ENCODE measurements at places on chromosomes 12 and 14. TPM values are rescaled to one million over a fixed set of nuclear protein-coding genes. Genes with fewer than 3 reads are reported as not detected.

DNA sequence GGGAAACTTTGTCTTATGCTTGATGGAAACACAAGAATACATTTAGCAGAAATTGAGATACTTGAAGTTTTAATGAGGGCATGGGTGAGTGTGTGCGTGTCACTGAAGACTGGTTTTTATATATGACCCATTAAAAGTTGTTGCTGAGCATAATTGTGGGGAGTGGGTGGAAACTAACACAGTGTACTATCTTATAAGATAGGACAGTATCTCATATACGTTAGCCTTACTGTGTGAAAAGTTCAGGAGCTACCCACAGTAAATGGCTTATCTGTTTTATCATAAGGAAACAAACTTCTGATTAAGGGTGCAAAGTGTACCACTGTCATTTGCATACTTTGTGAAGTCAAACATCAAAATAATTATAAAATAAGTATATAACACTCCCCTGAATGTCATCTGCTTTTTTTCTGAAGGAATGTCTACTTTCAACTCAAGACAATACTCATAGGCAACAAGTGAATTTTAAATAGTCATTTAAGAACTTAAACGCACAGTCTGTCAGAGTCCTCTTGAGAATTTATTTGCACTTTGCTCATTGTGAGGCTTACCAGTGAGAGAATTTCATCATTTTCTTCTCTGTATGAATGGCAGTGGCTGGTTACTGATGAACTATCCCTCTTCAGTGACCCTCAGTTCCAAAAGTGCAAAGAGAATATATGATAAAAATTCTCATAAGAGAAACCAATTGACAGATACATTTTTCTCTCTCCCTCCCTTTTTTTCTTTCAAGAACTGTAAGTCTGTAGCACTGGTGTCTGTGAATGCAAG, 4.2 kb downstream of the PDE3A start:
- H3K27ac ChIP-seq: no peak overlapping the region
- H3K4me3 ChIP-seq: no peak overlapping the region
- no peak for DNase-seq
- H3K36me3 ChIP-seq: no peaks in the 10 kb centered on the region

DNA sequence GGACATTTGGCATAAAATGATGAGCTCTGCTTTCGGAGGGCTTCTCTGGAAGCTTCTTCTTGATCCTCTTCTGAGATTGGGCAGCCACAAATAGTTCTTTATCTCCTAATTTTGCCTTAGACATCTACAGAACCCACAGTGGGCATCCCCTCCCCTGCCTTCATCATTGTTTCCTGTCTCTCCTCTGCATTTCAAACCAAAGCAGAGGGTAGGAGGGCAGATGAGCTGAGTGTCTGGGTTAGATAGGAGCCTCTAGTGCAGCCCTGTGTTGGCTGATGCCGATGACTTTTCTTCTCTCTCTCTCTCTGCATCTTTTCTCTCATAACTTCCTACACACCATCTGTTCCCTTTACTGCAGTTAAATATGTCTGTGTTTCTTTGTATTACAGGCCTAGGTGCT, 8.5 kb upstream of the IL26 start:
- no peaks in the 10 kb centered on the region for H3K27me3 ChIP-seq
- no peak overlapping the region for H3K4me3 ChIP-seq
- no peak overlapping the region for H3K27ac ChIP-seq
- no peaks in the 10 kb centered on the region for H3K36me3 ChIP-seq
- no peaks in the 10 kb centered on the region for H3K4me1 ChIP-seq
- no peak for DNase-seq

GRCh38 chr14:59356312-59356711, 108.9 kb downstream of the GPR135 start:
- no peak overlapping the region for H3K4me3 ChIP-seq
- H3K27ac ChIP-seq: no peak overlapping the region
- no peaks in the 10 kb centered on the region for H3K27me3 ChIP-seq
- no peak for DNase-seq
- peaks cover 2% of the 10 kb centered on the region for H3K4me1 ChIP-seq
- peaks cover 26% of the 10 kb centered on the region for H3K36me3 ChIP-seq

DNA sequence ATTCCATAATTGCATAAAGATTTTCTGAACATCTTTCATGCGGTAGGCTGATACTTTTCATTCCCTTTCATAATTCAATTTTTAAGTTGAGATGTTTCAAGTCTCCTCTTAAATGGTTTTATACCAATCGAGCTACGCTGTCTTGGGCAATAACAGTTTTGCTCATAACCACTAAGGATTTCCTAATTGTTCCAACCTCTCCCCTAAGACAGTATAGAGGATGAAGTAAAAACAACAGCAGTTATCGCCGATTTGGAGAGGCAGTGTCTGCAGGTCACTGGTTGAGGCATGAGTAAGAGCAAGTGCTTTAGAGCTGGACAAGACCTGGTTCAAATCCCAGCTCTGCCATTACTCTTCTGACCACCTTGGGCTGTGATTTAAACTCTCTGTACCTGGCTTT, 6.9 kb upstream of the MED13L start:
- no peak overlapping the region for H3K27ac ChIP-seq
- peaks cover 2% of the 10 kb centered on the region for H3K4me1 ChIP-seq
- H3K4me3 ChIP-seq: no peak overlapping the region

DNA sequence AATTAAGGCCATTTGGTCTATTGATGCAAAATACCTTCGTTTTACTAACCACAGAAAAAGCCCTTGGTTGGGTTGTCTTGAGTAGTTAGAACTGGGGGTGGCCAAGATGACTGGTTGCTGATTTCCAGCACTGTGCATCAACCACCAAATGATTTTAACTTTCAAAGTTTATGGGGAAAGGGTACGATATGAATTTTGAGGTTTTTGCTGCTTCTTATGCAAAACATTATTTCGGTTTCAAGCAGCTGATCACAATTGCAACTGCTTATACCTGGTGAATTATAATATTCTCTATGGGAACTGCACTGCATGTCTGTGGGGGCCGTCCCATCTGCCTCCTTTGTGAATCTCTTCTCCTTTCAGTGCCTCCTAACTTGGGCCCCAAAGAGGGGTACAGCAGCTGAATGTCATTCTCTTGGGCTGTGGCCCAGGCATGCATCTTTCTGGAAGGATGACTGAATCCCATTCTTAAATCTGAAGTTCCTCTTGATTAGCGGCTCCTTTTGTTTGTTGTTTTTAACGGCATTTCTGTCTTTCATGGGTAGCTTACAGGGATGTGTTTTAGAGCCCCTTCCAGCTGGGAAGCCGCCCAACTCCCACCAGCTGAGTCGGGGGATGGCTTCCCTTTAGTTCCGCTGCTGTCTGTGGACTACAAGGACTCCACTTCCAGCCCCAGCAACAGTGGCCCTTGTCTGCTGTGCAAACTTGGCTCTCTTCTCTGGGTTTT, 479.8 kb downstream of the ZFP36L1 start:
- no peaks in the 10 kb centered on the region for H3K27me3 ChIP-seq
- peak overlapping the region; percentile 53 for H3K27ac ChIP-seq
- H3K4me3 ChIP-seq: no peak overlapping the region
- no peaks in the 10 kb centered on the region for H3K36me3 ChIP-seq
- peak; percentile 81 for DNase-seq

GRCh38 chr12:19614601-19615383, 175.5 kb downstream of the AEBP2 start:
- H3K27ac ChIP-seq: no peak overlapping the region
- no peaks in the 10 kb centered on the region for H3K4me1 ChIP-seq
- no peak for DNase-seq
- H3K36me3 ChIP-seq: no peaks in the 10 kb centered on the region
- H3K4me3 ChIP-seq: no peak overlapping the region

DNA sequence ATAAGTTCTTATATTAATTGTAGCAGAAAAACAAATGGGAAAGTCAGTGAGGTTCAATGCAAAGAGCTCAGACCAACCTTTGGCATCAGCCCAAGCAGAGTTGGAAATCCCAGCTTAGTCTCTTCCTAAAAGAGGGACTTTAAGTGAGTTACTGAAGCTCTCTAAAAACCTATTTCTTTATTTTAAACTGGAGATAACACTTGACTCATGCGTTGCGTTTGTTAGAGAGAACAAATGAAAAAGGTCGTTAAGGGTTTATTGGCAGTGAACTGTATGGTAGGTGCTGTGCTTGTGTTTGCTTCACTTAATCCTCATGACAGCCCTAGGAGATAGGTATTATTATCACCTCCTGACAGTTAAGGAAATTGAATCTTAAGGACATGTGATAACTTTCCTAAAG, 396.5 kb downstream of the RAD51B start:
- no peaks in the 10 kb centered on the region for H3K36me3 ChIP-seq
- H3K4me3 ChIP-seq: no peak overlapping the region
- H3K4me1 ChIP-seq: no peaks in the 10 kb centered on the region
- DNase-seq: peak; percentile 28
- no peak overlapping the region for H3K27ac ChIP-seq

Gene GPRC5D
- not detected for total RNA-seq

Gene A2ML1
- 3.4 TPM for total RNA-seq

Gene MDGA2
- total RNA-seq: 38.3 TPM

Gene TAC3
- total RNA-seq: 2.6 TPM

Gene PAN2
- total RNA-seq: 74.1 TPM

Measured in spinal cord (tissue), 10 donors.